DMS 273 treated with DMSO at 0.1 percent for 48 hours (cell line): ENCODE measurements at places on chromosomes 3 and 15.

- DNase-seq: no peak
Observed at GRCh38 chr3:108090049-108090700, 656 bp downstream of the CD47 start.

DNA sequence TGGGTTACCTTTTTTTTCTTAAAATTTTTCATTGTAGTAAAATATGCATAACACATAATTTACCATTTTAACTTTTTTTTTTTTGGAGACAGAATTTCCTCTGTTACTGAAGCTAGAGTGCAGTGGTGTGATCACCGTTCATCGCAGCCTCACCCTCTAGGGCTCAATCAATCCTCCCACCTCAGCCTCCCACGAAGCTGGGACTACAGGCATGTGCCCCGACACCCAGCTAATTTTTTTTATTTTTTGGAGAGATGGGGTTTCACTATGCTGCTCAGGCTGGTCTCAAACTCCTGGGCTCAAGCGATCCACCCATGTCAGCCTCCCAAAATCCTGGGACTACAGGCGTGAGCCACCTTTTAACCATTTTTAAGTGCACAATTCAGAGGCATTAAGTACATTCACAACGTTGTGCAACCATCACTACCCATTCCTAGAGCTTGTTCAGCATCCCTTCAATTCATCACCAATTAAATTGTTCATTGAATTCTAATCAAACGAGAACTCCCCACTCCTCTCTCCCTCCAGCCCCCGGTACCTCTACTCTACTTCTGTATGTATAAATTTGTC lies 44.6 kb downstream of the BHLHE40 start:
- DNase-seq: no peak

DNA sequence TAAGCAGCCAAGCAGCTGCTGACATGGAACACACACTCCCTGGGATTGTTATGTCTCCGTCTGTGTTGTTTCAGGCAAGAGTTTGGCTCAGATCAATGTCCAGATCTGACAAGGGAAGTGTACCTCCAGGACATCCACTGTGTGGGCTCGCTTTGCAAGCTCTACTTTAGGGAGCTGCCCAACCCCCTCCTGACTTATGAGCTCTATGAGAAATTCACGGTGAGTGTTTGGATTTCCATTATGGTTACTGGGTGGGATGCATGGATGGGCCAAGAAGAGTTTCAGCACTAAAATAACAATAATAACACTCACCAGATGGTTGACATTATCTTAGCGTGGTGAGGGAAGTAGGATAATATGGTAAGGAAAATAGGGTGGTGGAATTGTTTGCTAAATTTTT lies 74.1 kb downstream of the ARHGAP31 start:
- DNase-seq: no peak

DNA sequence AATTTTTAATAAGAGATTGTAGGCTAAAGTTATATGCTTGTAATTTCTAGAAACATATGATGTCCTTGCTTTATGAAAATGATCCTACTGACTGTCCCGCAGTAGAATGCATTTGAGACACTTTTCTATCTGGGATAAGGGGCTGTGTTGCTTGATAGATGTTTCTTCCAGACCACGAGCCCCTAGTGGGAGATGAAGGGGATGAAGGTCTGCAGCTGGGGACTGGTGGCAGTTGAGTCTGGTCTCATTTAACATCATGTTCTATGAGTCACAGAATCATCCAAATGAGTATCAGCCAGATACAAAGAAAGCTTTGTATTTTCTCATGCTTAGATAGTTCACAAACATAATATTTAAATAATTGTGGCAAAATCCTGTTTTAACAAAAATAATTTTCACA lies 84.3 kb upstream of the PRTG start:
- no peak for DNase-seq

- DNase-seq: no peak
Observed at GRCh38 chr3:150073031-150073430, 102.3 kb upstream of the PFN2 start.

GRCh38 chr15:101480613-101481380 lies 8.7 kb downstream of the PCSK6 start:
- DNase-seq: no peak

DNA sequence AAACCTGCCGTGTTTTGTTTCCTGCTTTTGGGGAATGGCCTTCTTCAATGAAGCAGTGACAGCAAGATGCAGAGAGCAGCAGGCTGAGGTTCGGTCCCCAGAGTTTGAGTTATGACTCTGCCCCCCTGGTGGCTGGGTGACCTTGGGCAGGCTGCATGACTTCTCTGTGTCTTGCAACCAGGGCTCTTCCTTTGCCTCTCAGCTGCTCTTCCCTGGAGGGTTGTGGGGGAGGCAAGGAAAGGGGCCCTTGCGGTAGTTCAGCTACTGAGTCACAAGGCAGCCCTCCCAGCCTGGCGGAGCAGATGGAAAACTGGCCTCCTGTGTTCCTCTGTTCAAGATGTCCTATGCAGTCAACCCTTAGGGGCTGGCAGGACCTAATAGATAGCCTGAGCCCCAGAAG lies 17.1 kb downstream of the CTXND1 start:
- DNase-seq: no peak

GRCh38 chr3:196327405-196327804 lies 9.4 kb upstream of the DYNLT2B start:
- no peak for DNase-seq

GRCh38 chr3:132083583-132084279 lies 48.9 kb upstream of the CPNE4 start:
- DNase-seq: no peak

DNA sequence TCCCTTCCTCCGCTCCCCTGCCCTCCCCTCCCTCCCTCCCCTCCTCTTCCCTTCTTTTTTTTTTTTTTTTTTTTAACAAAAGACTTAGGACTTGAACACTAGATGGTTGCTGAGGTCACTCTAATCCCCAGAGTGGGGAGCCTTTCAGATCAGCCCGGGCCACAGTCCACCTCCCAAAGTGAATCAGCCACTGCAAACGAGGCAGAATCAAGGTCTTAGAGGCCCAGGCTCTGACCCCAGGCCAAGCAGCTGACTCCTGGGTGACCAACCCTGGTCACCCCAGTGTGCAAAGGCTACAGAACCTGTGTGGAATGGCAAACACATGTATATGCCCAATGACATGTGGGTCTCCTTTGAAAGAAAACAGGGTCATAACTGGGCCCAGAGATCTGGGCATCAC lies 18.3 kb upstream of the EHD4 start:
- DNase-seq: no peak

DNA sequence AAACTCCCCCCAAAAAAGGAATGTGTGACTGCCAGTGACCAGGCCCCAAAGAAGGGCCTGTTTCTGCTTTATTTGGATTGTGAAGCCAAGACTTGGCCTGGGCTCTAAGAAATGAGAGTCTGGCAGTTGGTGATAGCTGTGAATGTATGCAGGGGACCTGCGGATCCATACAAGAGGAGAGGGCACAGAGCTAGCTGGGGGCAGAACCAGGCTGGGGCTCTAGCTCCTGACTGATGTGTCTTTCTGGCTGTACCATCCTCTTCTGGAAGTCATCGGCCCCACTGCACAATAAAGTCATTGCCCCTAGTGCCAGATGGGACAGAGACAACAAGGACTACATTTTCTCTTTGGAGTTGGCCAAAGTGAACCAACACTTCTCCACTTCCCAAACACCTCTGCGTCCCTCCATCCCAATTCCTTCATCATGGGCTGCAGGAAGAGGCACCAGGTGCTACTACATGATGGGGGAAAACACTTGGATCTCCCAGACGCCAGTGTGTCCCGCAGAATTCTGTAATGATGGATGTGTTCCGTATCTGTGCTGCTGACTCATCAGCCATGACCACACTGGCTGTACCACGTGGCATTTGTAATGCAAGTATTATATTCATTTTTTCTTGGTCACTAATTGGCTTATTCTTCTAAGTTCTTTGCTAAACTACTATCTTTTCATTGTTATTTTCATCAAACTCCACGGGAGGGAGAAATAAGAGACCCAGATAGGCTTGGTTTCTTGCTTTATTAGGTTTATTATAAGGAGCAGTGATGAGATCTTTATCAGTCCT lies 1.7 kb upstream of the PLA2G4F start:
- DNase-seq: no peak

DNA sequence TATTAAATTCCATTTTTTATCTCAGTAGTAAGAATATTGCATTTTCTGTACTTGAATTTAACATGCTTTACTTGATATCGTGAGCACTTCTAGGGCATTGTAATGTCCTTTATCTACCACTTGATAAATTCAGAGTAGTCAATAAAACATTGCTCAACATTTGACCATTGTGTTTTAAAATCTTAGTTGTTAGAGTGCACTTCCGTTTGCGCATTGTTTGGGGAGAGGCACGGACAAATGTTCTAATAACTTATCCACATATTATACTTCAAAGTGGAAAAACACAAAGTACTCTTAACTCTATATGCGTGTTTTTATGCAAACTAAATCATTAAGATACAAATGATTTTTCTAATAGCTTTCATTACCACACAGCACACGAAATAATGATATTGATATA lies 419 bp downstream of the FAM227B start:
- no peak for DNase-seq

- DNase-seq: no peak
Observed at GRCh38 chr3:52324676-52325075, 8.6 kb downstream of the DNAH1 start.

GRCh38 chr15:87549296-87549695 lies 707.2 kb downstream of the NTRK3 start:
- no peak for DNase-seq

DNA sequence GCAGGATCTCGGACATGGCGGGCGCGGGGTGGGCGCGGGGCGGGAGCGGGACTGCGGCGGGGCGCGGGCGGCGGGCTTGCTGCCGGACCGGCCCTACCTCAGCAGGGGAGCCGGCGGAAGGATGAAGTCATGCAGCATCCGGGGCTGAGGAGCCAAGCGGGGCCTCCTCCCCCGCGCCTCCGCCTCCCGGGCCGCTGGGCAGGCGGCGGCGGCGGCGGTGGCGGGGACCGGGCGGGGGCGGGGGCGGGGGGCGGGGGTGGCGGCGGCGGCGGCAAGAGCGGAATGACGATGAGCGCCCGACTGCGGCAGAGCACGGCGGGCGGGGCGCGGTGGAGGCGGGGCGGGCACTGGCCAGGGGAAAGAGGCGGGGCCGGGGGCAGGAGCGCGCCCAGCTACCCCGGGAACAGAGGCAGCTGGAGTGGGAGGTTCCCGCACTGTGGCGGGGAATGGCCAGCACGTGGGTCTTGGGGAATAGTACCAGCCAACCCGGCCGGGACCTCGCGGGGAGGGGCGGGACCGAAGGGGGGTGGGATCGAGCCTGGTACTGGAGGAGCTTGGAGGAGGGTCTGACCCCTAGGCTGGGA lies at the start of gene CAMK2N2:
TSS of gene CAMK2N2 (minus strand) at position 284 of the 584 bp plus-strand sequence. CDS start at position 16, 268 bp downstream.
- DNase-seq: peak; percentile 92

DNA sequence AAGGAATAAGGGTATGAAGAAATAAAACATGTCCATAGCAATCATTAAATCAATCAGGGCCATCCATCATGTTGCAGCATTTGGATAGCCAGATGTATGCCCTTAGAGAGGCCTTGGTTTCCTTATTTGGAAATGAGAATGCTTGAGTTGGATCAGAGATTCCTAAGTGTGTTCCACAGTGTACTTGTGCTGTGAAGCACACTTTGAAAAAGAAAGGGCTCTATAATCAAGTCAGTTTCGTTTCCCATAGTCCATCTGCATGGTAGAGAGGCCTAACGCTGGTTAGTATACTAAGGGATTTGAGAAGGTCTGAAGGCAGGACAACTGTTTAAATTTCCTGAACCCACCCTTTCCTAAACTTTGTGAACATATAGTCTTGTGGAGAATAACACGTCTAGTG lies 30.9 kb downstream of the RBMS3 start:
- no peak for DNase-seq

GRCh38 chr3:195065864-195066185 lies 205.1 kb downstream of the XXYLT1 start:
- DNase-seq: no peak

DNA sequence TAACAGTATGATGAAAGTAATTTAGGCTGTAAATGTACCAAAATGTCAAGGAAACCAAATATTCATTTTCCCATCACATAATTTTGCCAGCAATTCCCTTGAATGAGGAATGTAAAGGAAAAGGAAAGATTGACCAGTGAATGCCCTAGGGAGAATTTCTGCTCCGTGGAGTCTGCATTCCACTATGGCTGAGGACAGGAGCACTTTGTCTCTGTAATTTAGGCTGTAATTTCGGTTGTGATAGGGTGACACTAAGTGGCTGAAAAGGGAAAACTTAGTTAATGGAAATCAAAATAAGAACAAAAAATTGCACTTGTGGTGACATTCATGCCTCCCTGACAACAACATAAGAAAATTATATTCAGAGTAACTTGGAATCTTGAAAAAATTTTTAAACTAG lies 8.3 kb upstream of the TMEM207 start:
- DNase-seq: no peak

DNA sequence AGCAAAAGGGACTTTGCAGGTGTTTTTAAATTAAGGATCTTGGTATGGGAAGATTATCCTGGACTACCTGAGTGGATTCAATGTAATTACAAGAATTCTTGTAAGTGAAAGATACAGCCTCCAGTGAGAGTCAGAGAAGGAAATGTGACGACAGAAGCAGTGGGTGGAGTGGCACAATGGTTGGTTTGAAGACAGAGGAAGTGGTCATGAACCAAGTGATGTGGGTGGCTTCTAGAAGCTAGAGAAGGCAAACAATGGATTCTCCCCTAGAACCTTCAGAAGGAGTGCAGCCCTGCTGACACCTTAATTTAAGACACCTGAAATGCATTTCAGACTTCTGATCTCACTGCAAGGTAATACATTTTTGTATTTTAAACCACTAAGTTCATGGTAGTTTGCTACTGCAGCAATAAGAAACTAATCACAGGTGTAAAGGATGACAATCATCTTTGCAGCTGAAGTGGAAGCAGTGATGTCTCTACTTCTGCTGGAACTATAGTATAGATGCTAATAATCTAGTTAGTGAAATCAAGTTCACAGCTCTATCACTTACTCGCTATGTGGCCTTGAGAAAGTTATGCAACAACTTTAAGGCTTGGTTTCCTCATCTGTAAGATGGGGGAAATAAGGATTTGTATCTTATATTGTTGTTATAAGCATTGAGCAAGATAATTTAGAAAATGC lies 403.4 kb upstream of the SUCLG2 start:
- DNase-seq: no peak

DNA sequence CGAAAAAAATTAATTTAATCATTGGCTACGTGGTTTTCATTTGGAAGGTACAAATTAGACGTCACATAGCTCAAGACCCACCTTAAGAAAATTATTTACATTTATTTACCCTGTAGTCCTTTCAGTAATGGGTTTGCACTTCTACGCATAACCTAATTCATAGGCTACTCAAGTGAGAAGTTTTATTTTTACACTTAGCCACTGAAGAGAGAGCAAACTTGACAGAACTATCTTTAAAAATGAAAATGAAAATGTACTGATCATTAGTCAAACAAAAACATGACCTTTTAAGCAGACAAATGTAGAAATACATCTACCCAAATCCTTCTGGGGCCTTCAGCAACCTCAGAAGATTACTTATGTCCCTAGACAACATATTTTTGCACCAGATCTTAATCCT lies 269.4 kb upstream of the TTC14 start:
- DNase-seq: no peak
